ENCODE measurements at places on chromosomes 11 and 22. TPM values are rescaled to one million over a fixed set of nuclear protein-coding genes. Genes with fewer than 3 reads are reported as not detected.

TIGD3 gene
- 0.11 TPM for total RNA-seq

DCDC1 gene
- 5.1 TPM for total RNA-seq

MTA2 gene
- total RNA-seq, result 119 TPM

MOV10L1 gene
- 2.5 TPM for total RNA-seq

SLC1A2 gene
- 0.20 TPM for total RNA-seq

CARD16 gene
- total RNA-seq, result 11.0 TPM

PATL1 gene
- total RNA-seq, result 30.8 TPM

UPB1 gene
- total RNA-seq, result 0.42 TPM

CDHR5 gene
- total RNA-seq, result 2.3 TPM

NELL1 gene
- not detected for total RNA-seq

SLC43A1 gene
- 11.5 TPM for total RNA-seq

ACR gene
- total RNA-seq, result 0.25 TPM

PRG2 gene
- total RNA-seq, result not detected

SCGB1C1 gene
- not detected for total RNA-seq

MMP8 gene
- total RNA-seq, result not detected

FZD4 gene
- 30.7 TPM for total RNA-seq

HORMAD2 gene
- not detected for total RNA-seq

OR52I2 gene
- total RNA-seq, result not detected

MYBPC3 gene
- not detected for total RNA-seq

NCR3LG1 gene
- 4.0 TPM for total RNA-seq

FOLR3 gene
- total RNA-seq, result not detected

MUC5AC gene
- total RNA-seq, result not detected

DEFB131B gene
- total RNA-seq, result not detected

RAG1 gene
- 0.54 TPM for total RNA-seq

CD3G gene
- 0.24 TPM for total RNA-seq

STARD10 gene
- 56.1 TPM for total RNA-seq

SCUBE2 gene
- 0.81 TPM for total RNA-seq

HARBI1 gene
- total RNA-seq, result 2.2 TPM

SOX6 gene
- 7.5 TPM for total RNA-seq

GRAP2 gene
- total RNA-seq, result not detected

GCAT gene
- total RNA-seq, result 11.7 TPM

TSG101 gene
- total RNA-seq, result 36.2 TPM

A4GALT gene
- 3.3 TPM for total RNA-seq

DTX4 gene
- total RNA-seq, result 16.8 TPM

KLHDC7B gene
- 0.10 TPM for total RNA-seq

TEAD1 gene
- 59.2 TPM for total RNA-seq

HEPACAM gene
- not detected for total RNA-seq

OR10G6 gene
- not detected for total RNA-seq

SERPING1 gene
- total RNA-seq, result 709 TPM

SULT4A1 gene
- total RNA-seq, result 1.0 TPM

TSPAN32 gene
- total RNA-seq, result not detected

PHF21B gene
- total RNA-seq, result 6.4 TPM

EXT2 gene
- total RNA-seq, result 47.0 TPM

Measured in ovary (tissue), 10 donors.